ENCODE measurements at places on chromosomes 2 and 18.

GRCh38 chr18:74745633-74746403 is 148.1 kb downstream of the ZNF407 start:
- no peak for DNase-seq

DNA sequence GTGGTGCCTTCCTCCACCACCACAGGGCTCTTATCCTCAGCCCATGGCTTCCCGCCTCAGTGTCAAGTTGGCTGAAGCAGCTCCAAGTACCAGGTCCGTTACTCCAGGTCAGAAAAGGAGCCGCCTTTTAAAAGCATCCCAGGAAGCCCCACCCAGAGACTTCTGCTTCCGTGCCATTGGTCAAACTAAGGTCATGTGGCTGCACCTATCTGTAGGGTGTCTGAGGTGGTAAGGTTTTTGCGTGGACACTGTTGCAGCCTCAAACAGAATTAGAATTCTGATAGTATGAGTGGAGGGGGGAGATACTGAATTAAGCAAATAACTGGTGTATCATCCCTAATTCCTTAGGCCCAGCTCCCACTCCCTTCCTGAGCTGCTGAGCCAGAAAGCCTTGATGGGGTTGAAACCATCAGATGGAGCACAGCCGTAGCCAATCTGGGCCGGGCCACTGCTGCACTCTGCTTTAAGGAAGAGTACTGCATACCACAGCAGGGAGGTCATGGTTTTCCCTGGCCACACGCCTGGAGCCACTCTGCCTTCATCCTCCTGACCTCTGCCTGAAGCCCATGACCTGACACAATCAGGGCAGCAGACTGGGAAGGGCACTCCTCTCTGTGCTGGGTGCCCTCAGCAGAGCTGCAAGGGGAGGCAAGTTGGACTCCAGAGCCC is 8.4 kb downstream of the TMEM247 start:
- no peak for DNase-seq

GRCh38 chr2:45125232-45125631 is 116.0 kb upstream of the SIX2 start:
- DNase-seq = no peak

DNA sequence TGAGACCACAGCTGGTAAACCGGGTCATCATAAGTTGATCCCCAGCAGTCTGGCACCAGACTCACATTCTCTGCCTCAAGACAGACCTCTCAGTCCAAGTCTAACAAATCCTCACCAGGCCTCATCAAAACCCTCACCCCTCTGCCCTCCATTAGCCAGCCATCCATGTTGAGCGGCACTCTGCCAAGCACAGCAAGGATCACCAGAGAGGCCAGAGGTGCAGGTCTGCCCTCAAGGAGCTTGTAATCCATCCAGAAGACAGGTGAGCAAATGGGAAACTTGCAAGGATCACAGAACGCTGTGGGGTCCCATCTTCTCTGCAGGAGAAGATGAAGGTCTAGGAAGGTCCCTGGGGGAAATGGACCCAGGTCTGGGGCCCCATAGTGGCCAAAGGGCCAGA is 63.6 kb downstream of the TNS1 start:
- DNase-seq = no peak

GRCh38 chr2:236075802-236076201 is 92.4 kb downstream of the GBX2 start:
- no peak for DNase-seq

GRCh38 chr2:228417956-228418355 is 236.5 kb upstream of the SPHKAP start:
- DNase-seq = no peak

GRCh38 chr2:170139276-170139967 is 38.5 kb upstream of the MYO3B start:
- no peak for DNase-seq

- no peak for DNase-seq
Observed at GRCh38 chr18:50203801-50204604, 9.1 kb upstream of the MYO5B start.

DNA sequence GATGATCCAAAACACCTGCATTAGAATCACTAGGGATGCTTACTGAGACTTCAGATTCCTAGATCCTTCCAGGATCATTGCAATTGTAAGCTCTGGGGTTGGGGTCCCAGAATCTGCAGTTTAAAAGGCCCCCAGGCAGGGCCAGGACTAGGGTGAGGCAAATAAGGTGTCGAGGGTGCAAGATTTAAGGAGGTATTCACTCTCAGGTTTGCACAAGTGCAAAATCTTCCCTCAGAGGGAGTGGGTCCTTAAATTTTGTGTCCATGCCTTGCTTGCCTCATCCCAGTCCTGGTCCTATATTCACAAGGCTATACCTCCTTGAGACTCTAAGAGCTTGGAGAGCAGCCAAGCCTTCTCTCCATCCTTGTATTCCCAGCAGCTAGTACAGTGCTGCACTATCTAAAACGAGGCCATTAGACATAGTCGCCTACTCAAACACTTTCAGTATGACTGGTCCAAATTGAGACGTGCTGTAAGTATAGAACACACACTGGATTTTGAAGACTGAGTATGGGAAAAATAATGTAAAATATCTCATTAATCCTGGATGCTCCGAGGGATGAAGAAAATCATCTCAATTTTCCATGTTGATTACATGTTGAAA is 31.6 kb upstream of the MREG start:
- no peak for DNase-seq
